ENCODE measurements at places on chromosomes 3 and 15. TPM values are rescaled to one million over a fixed set of nuclear protein-coding genes. Genes with fewer than 3 reads are reported as not detected.

The BTLA gene
- under 0.01 TPM for total RNA-seq

The SLC33A1 gene
- 32.3 TPM for total RNA-seq

The KLHL6 gene
- 11.7 TPM for total RNA-seq

The DISP2 gene
- total RNA-seq: under 0.01 TPM

The CFAP44 gene
- 4.9 TPM for total RNA-seq

The GOLGA6L7 gene
- total RNA-seq: not detected

The THRB gene
- total RNA-seq: 0.33 TPM

The AMOTL2 gene
- total RNA-seq: 141 TPM
